ENCODE measurements at places on chromosomes 7 and 10. TPM values are rescaled to one million over a fixed set of nuclear protein-coding genes. Genes with fewer than 3 reads are reported as not detected.

DNA sequence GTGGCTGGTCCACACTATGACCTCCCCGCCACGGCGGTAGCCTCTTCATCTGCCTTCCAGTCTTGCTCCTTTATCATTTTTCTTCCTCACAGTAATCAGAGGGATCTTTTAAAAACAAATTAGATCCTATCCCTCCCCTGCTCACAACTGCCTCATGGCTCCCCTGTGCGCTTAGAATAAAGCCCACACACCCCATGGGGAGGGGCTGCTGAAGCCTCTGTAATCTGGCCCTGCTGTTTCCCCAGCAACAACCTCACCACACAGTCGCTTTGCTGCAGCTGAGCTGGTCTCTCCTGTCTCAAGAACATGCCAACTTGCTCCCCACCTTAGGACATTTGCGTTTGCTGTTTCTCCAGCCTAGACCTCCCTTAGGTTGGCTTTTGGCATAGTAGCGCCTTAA, 41.0 kb downstream of the SP8 start:
- DNase-seq = no peak

PODXL gene
- 0.60 TPM for total RNA-seq

- no peak for DNase-seq
Observed at GRCh38 chr7:68125168-68125567, 1128.5 kb downstream of the TYW1 start.

TMEM178B gene
- total RNA-seq = 1.4 TPM

PNLIP gene
- total RNA-seq = not detected

- no peak for DNase-seq
Observed at GRCh38 chr7:156792611-156793010, 100.4 kb downstream of the LMBR1 start.

- no peak for DNase-seq
Observed at GRCh38 chr7:47379629-47380324, 202.1 kb downstream of the TNS3 start.

DNA sequence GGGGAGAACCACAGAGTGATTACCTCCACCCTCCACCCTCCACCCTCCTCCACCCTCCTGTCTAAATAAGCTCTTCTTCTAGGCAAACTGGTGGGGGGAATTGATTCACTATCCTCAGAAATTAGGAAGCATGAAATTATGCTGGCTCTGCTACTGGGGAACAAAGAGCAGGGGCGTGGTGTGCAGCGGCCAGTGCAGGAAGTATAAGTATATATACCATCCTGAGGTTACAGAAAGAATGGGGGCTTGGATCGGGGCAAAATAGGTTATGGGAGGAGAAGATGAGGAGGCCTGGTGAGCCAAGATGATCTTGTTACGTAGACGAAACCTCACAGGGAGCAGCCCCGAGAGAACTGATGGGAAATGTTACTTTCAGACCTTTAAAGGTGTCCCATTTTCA, 49.1 kb downstream of the SYPL1 start:
- DNase-seq = no peak

COL26A1 gene
- 0.22 TPM for total RNA-seq

All from activated T-cell treated with anti-CD3 and anti-CD28 coated beads, Interleukin-2, amount 50 U/mL, for 72 hours (primary cell).